ENCODE measurements at places on chromosomes 6 and 20.

DNA sequence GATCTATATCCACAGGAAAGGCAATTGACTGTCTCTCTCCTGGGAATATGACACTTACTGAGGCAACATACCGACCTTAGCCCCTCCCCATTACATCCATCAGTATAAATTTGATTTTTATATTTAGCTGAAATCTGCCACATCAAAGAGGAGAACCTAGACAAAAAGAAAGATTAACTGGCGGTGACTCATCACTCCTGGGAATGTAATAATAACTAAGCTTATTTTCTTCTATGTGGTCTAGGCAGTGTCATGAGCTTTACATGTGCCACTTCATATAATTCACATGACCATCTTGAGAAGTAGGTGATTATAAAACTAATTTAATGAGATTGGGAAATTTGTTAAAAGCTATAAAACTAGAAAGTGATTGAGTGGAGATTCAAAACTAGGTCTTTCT, 520.0 kb upstream of the HS3ST5 start:
- DNase-seq: no peak

DNA sequence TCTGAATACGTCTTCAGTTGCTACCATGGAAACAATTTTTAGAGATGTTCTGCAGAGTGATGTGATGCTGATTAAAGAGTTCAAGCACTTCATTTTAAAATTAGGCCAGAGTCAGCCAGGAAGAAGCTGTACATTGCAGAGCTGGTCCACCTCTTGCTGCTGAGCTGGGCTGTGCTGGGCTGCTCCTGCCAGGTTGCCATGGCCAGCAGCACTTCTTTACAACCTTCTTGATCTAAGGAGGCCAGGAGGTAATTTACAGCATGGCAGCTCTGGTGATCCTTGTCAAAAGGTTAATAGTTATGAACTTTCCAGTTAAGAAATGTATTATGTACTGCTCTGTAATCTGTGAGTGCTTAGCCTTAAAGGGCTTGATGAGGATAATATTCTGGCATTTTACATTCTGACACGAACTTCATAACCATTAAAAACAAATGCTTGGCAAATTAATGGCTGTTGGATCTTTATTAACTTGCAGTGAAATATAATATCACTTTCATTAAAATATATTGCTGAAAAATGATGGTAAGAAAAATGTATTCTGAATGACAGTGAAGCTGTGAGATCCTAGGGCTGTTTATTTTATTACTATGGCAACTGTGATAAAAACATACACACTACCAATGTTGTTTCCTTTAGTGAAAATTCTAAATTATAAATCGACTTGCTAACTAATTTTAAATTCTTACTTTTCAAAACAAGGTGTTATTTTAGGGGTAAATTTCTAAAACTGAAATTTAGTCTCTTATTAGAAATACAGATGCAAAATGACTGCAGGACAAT, 259.7 kb downstream of the RFPL4B start:
- DNase-seq: no peak

DNA sequence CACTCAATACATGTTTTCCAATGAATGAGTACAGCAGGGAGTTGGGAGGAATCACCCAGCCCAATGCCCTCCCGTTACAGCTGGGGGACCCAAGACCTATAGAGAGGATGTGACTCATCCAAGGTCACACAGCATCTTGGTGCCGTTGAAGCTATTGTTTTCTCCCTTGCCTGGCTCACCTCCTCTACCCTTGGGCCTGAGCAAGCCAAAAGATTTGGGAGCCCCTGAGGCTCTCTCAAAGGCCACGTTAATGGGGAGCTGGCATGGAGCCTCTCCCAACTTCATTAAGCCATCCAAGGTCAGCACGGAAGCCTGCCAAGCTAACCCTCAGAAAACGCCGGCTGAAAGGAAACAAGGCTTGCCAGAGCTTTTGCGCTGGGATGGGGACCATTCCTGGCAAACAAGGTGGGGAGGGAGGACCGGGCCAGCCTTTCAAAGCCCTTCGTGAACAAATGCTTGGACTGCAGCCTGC, 30.4 kb downstream of the KCNB1 start:
- no peak for DNase-seq

DNA sequence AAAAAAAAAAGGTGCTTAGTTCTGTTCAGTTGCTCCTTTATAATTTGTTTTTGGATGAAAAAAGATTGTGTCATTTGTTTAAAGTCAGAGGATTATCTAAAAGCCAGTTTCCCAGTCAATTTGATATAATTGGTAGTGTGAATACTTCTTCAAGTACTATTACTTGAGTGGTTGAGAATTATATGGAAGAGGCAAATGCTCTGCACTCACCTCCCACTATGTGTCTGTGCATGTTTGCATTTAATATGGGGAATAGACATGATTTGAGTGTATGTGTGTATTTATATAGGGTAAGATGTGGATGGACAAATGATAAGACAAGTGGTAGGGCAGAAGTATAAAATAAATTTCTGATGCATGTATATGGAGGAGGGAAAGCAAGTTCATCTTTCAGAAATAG, 15.8 kb downstream of the GJA1 start:
- DNase-seq: no peak
